ENCODE measurements at places on chromosomes 7 and 10.

- DNase-seq: peak; percentile 33
Measured at GRCh38 chr7:28347475-28348318, 64.6 kb upstream of the CREB5 start.

- peak; percentile 27 for DNase-seq
Measured at GRCh38 chr7:133051066-133051465, 30.8 kb downstream of the CHCHD3 start.

DNA sequence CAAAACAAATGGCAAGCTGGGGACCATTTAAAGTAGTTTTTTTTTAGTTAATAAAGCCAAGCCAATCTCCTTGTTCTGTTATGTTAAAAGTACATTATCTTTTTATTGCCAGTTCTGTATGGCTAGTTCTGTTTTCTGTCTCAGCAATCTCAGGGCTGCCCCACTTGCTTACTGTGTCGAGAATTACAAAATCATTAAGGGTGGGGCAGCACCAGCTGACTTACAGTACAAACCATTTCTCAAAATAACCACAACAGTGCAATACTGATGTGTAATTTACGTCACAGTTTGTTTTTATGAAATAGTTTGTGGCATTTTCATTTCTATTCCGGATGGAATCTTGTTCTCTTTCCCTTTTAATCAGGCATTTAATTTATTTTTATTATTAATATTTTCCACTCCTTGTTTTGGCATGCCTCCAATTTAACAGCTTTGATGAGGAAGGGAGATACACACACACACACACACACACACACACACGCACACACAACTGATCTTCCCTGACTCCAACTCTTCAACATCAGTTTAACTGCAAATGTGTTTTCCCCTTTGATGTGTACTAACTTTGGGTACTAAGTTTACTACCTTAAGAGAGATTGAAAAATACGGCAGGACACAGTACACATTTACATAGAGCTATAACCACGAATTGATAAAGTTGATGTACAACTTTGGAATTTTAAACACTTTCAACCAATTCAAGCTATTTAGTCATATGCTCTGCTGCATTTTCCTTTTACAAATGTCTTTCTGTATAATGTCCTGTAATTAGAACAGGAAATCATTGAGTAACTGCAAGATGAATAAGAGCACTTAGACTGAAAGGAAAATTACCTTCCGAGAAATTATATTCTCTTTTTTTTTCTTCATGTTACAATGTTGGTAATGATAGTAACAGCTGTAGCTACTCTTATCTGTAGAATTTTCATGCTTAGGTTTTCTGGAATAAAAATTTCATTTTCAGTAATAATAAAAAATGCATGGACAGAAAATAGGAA is 91.5 kb downstream of the ARID5B start:
- DNase-seq: no peak

GRCh38 chr10:74255888-74256357 is 104.9 kb downstream of the ADK start:
- DNase-seq: no peak

DNA sequence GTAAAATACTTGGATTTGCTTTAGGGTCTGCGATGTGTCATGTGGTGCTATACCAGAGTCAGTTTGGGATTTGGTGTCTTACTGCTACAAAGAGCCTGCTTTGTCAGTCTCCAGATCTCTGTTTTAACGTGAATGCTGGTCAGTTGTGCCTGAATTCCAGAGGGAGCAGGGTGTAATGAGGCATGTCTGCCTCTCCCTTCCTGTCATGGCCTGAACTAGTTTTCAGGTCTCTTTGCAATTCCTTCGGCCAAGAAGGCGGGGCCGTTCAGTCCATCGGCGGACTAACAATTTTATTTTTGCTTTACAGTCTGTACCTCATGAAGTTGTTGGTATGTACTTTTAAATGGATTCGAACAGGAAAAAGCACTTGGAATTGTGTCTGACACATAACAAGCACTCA is 465.1 kb upstream of the ADARB2 start:
- no peak for DNase-seq

GRCh38 chr7:127107601-127108007 is 145.1 kb downstream of the GRM8 start:
- DNase-seq: peak; percentile 2

DNA sequence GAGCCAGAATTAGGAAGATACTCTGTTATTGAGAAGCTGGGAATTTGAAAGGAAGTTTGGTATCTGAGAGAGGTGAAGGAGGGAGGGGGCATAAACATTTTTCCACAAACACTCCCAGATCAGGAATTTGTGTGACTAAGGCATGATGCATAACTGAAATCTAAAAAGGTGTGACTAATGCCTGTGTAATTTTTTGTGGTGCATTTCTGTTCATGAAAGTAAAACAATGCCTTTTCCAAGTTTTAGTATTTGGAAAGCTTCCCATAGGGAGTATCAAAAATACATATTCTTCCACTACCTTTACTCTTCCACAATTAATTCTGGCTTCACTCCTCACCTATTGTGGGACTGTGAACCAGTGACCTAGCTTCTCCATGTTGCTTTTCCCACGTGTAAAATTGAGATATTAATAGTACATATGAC is 56.4 kb upstream of the CAV2 start:
- no peak for DNase-seq

DNA sequence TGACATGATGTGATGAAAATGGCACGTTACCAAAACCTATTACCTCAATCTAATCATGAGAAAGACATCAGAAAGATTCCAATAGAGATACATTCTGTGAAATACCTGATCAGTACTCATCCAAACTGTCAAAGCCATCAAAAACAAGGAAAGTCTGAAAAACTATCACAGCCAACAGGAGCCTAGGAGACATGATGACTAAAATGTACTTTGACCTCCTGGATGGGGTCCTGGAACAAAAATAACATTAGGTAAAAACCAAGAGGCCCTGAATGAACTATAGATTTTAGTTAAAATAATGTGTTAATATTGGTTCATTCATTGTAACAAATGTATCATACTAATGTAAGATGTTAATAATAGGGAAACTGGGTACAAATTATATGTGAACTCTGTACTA is 113.9 kb upstream of the LRGUK start:
- no peak for DNase-seq

GRCh38 chr7:66535414-66536329 is 93.0 kb upstream of the KCTD7 start:
- DNase-seq: no peak

DNA sequence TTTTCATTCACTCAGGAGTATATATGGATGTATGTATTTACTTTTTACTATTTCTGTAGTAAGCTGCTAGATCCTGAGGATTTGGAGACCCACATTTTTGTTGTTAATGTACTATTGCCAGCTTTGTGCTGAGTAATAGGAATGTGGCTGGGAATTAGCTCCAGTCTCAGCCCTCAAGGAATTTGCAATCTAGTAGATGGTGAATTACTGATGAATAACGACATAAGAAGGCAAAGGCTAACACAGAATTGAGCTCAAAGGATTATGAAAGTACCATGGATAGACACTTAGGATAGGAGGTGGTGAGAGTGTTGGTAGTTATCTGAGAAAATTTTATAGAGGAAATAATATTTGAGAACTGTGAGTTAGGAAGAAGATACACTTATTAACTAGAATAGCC is 19.9 kb downstream of the CASD1 start:
- DNase-seq: no peak

DNA sequence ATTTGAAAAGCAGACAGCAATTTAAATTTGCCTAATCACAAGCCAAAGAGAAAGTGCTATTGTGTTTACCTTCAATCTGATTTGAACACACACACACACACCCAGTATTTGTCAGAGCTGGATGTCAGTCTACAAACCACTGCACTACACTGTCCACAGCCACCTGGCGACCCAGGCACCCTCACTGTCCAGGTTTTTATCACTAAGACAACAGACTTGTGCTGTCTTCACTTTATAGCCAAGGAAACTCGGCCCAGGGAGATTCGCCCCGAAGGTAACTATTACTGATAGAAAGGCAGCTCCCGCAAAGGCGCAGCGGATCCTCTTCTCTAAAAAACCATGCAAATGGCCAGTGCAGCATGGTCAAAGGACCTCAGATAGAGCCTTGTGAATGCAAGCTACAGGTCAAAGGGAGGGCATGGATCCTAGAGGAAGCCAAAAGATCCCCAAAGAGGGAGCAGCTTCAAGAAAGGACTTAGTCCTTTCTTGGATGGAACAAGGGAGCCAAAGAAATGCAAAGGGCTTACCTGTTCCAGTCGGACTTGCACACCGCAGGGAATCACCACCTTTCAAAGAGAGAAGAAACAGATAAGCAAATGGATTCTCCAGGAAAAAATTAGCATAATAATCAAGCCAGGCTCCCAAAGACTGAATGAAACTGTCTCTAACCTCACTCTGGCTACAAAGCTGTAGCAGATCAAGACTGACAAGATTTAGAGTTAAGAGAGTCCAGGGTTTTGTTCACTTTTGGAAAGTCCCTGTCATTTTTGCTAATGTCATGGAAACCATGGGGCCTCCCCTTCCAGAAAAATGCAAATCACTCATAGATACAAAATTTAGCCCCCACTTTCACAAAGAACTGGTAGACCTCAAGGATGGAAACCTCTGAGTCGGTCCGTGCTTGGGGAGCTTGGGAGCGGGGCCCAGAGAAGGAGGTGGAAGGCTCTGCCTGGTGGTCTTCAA is 101.1 kb downstream of the TNS3 start:
- DNase-seq: no peak

GRCh38 chr10:110641256-110641655 is 2.9 kb upstream of the RBM20 start:
- no peak for DNase-seq

GRCh38 chr7:150407588-150408392 is 28.7 kb downstream of the ZNF775 start:
- no peak for DNase-seq

DNA sequence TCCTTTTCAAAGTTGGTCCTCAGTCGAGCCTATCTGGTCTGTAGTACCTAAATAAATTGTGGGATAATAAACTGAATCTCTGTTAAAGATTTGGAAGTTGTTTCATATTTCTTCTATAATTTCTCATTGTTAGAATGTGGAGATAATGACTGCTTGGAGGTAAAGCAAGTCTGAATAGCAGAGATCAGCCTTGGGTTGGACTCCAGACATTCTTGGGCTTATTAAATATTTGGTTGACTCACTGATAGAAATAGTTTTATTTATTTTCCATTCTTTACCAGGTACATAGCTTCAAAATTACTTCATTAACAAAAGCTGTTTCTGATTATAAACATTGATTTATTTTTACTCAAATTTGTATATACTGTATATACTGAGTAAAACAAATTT is 34.3 kb downstream of the TPST1 start:
- no peak for DNase-seq

DNA sequence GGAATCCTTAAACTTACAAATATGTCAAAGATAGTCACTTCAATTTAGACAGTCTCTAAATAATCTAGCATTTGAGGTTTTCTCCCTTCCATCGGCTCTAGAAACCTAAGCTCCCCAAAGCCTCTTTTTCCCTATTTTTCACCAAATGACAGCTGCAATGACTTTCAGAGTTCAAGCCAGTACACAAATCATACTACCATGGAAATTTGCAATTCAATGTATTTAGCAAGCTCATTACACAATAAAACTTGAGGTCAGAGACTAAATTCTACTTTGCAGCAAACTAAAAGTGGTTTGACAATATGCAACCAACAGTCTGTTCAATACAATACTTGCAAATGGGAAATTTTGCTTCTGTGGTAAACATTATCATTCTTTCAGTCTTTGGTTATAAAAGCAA is 80.3 kb downstream of the SKIDA1 start:
- no peak for DNase-seq

DNA sequence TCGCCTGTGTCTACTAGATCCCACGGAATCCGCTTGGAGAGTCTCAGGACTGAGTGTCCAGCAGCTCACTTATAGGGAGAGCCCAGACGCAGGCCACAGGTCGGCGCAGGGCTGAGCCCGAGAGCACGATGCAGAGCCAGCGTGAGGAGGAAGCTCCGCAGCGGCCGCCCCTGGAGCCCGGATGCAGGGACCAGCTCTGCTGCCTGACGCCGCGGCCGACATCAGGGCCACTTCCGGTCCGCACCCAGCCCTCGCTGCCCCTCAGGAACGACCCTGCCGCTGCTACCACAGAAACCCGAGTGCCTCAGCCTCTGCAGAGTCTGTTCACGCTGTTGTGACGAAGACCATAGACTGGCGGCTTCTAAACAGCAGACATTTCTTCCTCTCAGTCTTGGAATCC is 275.8 kb upstream of the PPP2R2D start:
- no peak for DNase-seq

- DNase-seq: no peak
Measured at GRCh38 chr7:7585241-7585928, 18.7 kb downstream of the MIOS start.

GRCh38 chr10:103748020-103748419 is 107.4 kb downstream of the SH3PXD2A start:
- no peak for DNase-seq

DNA sequence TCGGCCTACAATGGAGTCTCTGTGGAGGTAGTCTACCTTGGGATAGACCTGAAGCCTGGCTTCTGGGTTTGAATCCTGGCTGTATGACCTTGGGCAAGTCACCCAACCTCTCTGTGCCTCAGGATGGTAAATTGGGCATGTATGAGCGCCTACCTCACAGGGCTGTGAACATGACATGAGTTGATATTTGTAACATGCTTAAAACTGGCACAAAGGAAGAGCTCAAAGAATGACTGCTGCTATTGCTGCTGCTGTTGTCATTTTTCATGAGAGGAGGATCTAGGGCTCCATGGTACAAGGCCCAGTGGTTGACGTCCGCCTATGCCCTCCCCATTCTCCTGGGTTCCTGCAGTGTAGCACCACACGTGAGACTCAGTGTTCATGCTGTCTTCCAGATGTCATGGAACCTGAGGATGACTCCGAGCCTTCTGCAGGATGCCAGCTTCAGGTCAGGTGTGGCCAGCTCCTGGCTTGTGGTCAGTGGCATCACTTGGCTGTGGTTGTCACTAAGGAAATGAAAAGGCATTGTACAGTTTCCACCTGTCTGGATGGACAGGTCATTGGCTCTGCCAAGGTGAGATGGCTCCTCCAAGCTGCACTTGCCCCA is 95.0 kb downstream of the WDFY4 start:
- DNase-seq: no peak

DNA sequence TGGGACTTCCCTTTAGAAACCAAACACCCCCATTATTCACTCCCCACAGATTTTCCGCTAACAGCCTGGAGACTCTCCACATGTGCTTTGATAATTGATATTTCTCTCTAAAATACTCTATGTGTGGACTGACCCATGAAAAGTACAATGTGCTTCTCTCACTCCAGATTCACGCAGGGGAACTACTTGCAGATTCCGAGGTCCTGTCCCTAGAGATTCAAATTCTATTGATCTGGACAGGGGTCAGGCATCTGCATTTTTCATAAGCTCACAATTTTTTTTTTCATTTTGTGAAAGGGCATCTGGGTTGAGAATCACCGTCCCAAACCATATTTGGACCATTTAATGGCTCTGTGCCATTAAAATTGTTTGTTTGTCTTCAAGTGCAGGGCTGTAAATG is 98.7 kb downstream of the CALCR start:
- DNase-seq: no peak

DNA sequence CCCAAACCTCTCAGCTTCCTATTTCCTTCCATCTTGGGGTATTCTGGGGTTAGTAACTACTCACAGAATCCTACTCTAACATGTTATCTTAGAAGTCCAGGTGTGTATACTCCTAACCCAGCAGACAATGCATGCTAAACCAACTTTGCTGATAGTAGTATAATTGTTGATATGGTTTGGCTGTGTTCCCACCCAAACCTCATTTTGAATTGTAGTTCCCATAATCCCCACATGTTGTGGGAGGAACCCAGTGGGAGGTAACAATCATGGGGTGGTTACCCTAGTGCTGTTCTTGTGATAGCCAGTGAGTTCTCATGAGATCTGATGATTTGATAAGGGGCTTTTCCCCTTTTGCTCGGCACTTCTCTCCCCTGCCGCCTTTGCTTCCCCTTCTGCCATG is 135.1 kb downstream of the CHRM2 start:
- DNase-seq: no peak

GRCh38 chr7:90726623-90727022 is 130.5 kb downstream of the CDK14 start:
- DNase-seq: no peak

Data from NCI-H446 (cell line).